ENCODE measurements at places on chromosomes 11 and 22.

DNA sequence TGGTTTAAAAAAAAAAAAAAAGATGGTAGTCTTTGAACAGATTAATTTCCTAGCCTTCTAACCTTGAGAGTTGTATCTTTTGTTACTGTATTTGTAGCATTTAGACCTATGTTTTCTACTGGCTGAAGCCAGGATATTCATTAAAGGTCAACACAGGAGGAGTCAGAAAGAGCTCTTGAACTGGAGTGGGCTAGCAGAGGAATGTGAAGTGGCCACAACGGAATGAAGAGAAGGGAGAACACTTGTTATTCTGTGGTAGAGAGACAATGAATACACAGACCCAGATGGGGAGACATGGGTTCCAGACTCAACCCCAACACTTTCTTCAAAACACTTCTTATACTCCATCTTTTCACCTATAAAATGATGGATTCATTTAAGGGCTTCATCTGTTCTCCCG, 88.1 kb downstream of the RELT start:
- no peak for DNase-seq

GRCh38 chr11:129935723-129936122, 40.3 kb upstream of the NFRKB start:
- no peak for DNase-seq

GRCh38 chr11:78851878-78852586, 277.4 kb upstream of the NARS2 start:
- no peak for DNase-seq

GRCh38 chr11:124814739-124815138, 14.5 kb upstream of the MSANTD2 start:
- DNase-seq, result no peak

DNA sequence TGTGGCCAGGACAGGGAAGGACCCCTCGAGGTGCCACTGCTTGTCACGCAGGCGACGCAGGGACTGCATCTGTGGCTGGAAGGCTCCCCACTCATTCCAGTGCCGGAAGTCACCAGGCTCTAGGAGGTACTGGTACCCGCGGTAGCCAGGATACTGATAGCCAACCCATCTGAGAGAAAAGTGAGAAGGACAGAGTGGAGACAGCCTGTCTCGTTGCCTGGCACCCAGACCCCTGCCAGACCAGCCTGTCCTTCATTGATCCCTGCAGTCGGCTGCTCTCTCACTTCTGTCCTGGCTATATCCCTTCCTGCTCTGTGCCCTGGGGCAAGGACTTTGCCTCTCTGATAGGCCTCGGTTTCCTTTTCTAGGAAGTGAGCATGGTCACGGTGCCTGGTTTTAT, 9.6 kb upstream of the TPST2 start:
- no peak for DNase-seq

- no peak for DNase-seq
These were observed 1704.5 kb upstream of the RAG2 start for GRCh38 chr11:38302564-38302963.
